Thymus (tissue), 14 donors: ENCODE measurements at places on chromosomes 7 and 10.

DNA sequence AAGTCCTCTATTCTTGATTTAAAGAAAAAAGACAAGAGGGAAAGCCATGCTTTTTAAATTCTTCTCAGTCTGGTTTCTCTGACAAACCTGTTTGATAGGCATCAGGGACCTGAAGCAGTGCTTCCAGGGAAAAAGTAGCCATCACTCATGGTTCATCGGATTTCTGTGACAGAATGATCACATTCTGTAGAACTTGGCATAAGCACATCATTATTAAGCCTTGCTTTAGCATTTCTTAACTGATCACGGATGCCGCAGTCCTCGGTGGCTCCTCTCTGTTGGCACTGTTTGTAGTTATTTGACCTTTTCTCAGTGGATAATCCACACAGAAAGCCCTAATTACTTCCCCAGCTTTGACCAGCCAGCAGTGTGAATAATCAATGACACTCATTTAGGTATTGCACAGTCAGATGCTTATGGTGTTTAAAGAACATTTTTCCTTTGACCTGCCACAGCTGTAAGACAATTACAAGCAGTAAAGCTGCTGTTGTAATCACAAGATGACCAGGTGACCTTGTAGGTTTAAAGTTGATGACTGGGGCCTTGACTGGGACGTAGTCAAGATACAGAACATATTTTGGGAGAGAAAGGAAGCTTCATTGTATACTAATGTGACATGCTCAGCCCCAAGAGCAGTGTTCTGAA, 64.4 kb upstream of the SKAP2 start:
- no peaks in the 10 kb centered on the region for H3K4me1 ChIP-seq
- H3K27me3 ChIP-seq: no peaks in the 10 kb centered on the region
- DNase-seq: no peak
- no peaks in the 10 kb centered on the region for H3K36me3 ChIP-seq

DNA sequence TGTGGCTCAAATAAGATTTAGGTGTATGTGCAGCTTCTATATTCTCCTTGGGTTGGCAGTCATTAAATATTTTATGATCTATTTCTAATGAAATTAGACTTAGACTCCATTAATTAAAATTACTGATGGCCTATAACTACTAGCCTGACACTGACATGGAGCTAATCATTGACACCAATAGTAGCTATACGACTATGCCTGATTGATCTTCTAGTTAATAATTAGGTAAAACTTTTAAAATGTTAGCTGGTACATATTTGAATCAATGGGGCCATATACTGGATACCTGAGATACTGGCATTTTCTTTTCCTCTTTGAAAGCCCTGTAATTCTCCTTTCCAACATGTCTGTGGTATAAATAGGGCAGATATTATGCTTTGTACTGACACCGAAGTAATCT, 14.4 kb downstream of the WEE2 start:
- H3K4me3 ChIP-seq: no peak overlapping the region
- no peaks in the 10 kb centered on the region for H3K27me3 ChIP-seq
- no peak for DNase-seq
- no peaks in the 10 kb centered on the region for H3K4me1 ChIP-seq
- no peaks in the 10 kb centered on the region for H3K36me3 ChIP-seq
- no peak overlapping the region for H3K27ac ChIP-seq

GRCh38 chr10:83373671-83374070, 765.6 kb upstream of the GHITM start:
- no peak overlapping the region for H3K4me3 ChIP-seq
- no peaks in the 10 kb centered on the region for H3K4me1 ChIP-seq
- H3K27ac ChIP-seq: no peak overlapping the region
- H3K27me3 ChIP-seq: no peaks in the 10 kb centered on the region
- DNase-seq: no peak

DNA sequence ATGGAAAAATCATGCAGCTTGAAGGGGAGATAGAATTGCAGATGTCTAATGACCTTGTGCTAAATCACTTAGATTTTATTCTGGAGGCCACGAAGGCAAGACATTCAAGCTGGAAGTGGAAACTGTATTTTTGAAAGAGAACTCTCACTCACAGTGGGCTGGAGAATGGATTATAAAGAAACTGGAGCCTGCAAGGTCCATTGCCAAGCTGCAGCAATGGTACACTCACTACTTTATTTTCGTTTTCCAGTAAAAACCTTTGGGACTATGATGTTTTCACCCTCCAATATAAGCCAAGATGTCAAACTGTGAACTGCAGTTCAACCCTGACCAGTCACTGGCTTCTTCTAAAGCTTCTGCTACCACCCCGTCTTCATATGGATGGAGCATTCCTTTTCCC, 62.0 kb downstream of the SKIDA1 start:
- H3K27me3 ChIP-seq: no peaks in the 10 kb centered on the region
- H3K4me3 ChIP-seq: no peak overlapping the region
- H3K4me1 ChIP-seq: no peaks in the 10 kb centered on the region
- H3K27ac ChIP-seq: no peak overlapping the region
- no peaks in the 10 kb centered on the region for H3K36me3 ChIP-seq
- no peak for DNase-seq

DNA sequence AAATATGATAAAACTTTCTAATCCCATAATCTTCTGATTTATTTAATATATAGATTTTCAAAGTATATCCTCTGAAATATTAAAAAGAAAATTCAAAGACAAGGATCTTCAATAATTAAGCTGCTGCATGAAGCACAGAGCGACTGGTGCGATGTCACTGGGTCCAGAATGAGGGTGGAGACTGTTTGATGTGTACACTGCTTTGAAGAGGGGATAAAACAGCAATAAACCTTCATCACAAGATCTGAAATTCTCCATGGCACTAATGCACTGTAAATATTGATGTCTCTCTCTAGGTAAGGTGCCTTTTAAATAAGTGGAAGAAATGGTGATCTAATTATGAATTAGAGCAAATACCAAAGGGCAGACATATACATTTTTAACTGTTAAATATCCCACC, 337.8 kb downstream of the PARD3 start:
- no peaks in the 10 kb centered on the region for H3K27me3 ChIP-seq
- no peaks in the 10 kb centered on the region for H3K4me1 ChIP-seq
- no peak overlapping the region for H3K27ac ChIP-seq
- DNase-seq: no peak
- no peaks in the 10 kb centered on the region for H3K36me3 ChIP-seq

- DNase-seq: no peak
- H3K27me3 ChIP-seq: no peaks in the 10 kb centered on the region
- H3K4me3 ChIP-seq: no peak overlapping the region
- H3K4me1 ChIP-seq: peaks cover 20% of the 10 kb centered on the region
- H3K36me3 ChIP-seq: no peaks in the 10 kb centered on the region
These were observed 147.5 kb upstream of the TCF7L2 start for GRCh38 chr10:112802411-112803022.
